Frontal cortex (tissue), 4 donors: ENCODE measurements at places on chromosomes 12 and 14. TPM values are rescaled to one million over a fixed set of nuclear protein-coding genes. Genes with fewer than 3 reads are reported as not detected.

DNA sequence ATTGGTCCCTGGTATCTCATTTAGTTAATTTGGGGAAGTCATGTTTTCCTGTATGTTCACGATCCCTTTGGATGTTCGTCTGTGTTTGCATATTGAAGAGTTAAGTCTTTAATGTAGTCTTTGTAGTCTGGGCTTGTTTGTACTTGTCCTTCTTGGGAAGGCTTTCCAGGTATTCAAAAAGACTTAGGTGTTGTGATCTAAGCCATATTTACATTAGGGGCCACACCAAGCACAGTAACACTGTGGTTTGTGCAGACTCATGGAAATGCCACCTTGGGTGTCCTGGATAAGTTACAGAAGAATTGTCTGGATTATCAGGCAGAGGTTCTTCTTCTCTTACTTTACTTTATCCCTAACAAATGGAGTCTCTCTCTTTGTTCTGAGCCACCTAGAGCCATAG is 380.3 kb downstream of the CCER1 start:
- no peak for DNase-seq

DNA sequence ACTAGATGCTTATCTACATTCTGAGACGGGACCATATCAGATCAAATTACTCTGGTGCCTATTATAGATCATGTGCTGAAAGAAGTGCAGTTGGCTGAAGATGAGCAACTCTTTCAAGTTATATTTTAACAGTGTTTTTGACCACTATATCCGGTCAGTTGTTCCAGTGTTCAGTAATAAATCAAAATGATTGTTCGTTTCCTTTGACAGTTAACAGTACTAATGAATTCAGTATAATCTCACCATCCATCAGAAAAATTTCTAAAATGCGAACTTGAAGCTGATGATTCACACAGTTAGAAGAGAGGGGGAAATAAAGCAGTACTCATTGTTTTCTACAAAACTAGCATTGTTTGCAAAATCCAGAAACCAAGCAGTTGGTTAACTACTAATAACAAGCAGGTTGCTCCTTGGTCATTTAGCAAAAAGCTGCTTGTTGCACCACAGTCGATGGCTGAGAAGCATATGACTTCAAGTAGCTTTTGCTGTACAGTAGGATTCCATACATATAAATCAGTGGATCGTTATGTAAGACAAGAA is 2.3 kb downstream of the RPS6KA5 start:
- DNase-seq = no peak

GRCh38 chr14:74018586-74019407 is at the start of the genes BBOF1 and ENTPD5:
Gene BBOF1 (plus strand): TSS chr14:74019349. CDS start chr14:74019479, 130 bp downstream.
Gene ENTPD5 (minus strand): TSS chr14:74019288. CDS start chr14:73988102, 31,186 bp downstream.
- DNase-seq = peak; percentile 98

- no peak for DNase-seq
These were observed 41.2 kb upstream of the G2E3 start for GRCh38 chr14:30517737-30518136.

GRCh38 chr14:28243600-28243999 is 523.0 kb upstream of the FOXG1 start:
- no peak for DNase-seq

- DNase-seq = peak; percentile 78
These were observed 88.5 kb upstream of the NCOR2 start for GRCh38 chr12:124655698-124656516.

- DNase-seq = no peak
These were observed 8.8 kb upstream of the LGR5 start for GRCh38 chr12:71430756-71431155.

The KCNC2 gene
- 22.4 TPM for total RNA-seq

The TMEM229B gene
- total RNA-seq = 22.4 TPM

The DAO gene
- total RNA-seq = not detected

The GZMB gene
- not detected for total RNA-seq

The FAM222A gene
- 2.9 TPM for total RNA-seq

The LYZ gene
- total RNA-seq = 4.9 TPM
